Stimulated activated CD8-positive, alpha-beta memory T cell treated with anti-CD3 and anti-CD28 coated beads, Interleukin-7, amount 100 ng/mL, for 1 hour (primary cell): ENCODE measurements at places on chromosomes 13 and 19.

DNA sequence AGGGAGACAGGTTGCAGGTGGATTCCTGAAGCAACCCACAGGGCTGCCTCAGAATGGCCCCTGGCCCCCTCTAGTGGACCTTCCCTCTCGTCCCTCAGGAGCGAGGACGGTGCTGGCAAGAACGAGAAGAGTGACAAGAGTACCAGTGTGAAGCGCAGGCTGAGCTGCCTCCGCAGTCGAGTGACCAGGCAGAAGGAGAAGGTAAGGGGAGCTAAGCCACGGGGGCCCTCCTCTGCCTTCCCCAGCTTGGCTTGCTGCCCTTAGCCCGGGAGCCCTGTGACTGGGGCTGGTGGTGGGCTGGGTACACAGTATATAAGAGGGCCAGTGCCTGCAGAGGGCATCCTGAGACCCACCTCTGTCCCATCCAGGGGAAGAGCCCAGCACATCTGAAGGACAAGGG is 34.0 kb downstream of the ARHGEF18 start:
- no peak for DNase-seq

DNA sequence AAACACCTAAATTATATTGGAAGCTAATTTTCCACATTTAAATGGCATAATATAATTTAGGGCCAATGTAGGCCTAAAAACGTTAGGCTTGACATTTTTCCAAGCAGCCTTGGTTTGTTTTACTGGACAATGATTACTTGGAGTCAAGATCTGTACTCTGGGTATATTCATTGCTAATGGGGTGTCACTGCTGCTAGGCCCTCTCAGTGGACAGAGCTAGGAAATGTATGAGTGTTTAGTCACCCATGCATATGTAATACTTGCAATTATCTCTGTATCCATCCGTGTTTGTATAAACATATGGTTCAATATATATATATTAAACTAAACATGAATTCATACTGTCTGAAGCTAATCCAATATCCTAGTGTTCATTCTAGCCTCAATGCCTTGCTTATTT is 598.1 kb downstream of the DCT start:
- no peak for DNase-seq

- no peak for DNase-seq
Observed at GRCh38 chr13:25973576-25973975, 78.2 kb downstream of the SHISA2 start.

DNA sequence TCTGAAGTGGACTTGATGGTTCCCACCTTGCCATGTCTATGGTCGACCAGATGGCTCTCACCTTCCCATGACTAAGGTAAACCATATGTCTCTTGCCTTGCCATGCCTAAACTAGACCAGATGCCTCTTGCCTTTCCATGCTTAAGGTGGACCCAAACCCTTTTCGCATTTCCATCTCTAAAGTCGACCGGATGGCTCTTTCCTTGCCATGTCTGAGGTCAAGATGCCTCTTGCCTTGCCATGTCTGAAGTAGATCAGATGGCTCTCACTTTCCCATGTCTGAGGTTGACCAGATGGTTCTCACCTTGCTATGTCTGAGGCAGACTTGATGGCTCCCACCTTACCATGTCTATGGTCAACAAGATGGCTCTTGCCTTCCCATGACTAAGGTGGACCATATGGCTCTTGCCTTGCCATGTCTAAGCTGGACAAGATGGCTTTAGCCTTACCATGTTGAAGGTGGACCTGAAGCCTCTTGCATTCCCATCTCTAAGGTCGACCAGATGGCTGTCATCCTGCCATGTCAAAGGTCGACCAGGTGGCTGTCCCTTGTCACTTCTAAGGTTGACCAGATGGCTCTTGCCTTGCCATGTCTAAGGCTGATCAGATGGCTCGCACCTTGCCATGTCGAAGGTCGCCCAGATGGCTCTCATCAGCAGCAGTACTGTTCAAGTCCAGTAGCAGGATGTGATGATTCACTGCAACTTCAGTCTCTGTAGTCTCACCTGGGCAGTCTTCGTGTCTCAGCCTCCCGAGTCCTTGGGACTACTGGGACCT is 1439.4 kb downstream of the UQCRFS1 start:
- DNase-seq, result no peak

DNA sequence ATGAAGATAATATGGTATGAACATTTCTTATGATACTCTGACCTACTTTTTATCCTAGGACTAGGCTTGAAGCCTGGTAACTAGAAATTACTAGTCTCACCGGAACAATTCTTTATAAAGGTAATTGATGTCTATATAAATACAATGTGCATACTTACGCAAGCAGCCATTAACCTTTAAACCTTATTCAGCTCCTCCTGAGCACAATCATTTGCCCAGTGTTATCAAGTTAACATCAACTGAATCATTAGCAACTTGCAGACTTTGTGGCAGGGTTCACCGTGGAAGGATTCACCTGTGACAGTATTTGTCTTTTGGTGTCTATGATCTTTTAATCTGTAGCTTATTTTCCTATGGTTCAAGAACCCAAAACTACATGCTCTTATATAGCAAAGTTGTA is 508.6 kb upstream of the KLHL1 start:
- DNase-seq, result no peak

DNA sequence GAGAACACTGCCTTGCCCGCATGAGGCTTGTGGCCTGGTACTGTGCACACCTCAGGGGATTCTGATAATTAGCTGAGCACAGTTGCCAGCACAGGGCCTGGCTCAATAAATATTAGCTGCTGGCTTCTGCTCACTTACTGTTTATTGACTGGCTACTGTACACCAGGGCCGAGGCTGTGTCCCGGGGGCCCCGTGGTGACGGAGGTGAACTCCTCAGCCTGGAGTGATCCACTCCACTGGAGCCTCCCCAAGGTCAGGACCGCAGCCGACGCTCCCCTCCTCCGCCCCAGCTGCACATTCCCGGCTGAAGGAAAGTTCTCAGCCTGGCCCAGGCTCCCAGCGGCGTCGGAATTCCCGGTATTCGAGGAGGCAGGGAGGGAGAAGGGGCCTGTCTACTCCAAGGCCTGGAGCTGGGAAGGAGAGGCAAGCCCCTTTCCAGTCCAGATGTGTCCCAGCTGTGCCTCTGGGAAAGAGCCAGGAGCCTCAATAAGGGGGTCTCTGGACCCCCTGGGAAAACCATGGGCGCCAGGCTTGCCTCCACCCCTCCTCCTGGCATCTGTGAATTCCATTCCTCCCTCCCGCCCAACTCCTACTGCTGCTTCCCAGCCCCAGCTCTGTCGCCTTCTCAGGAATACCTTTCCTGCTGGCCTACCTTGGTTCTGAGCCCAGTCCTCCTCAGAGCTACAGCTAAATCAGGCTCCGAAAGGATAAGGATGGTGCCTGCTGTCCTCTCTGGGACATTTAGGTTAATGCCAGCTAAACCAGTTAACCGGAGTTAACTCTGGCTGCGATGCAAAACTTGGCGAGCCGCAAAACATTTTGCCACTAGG is 7.3 kb downstream of the RPS16 start:
- no peak for DNase-seq

DNA sequence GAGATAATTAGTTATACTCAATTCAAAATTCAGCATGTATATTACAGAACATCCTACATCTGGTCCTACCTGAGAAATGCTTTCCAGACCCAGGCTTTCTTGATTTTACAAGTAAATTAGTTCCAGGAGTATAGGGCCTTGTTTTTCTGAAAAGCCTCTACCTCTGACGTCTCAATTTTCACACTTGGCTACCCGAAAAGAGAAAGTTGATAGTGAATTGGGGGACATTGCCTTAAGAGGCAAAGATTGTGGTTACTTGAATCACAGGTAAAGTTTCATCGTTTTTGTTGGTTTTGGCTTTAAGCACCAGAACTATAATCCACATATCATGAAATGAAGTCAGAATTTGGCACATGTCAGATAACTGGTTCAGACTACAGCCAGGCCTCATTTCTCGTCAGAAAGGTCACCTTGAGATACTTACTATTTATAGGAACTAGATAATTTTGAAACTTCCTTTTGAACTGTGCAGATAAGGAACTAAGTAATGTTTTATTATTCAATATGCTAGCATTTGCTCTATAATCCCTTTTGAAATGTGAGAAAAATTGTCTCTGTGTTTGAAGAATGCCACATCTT is 30.8 kb downstream of the FAM124A start:
- DNase-seq, result no peak

GRCh38 chr13:30382836-30383525 is 39.3 kb upstream of the UBE2L5 start:
- DNase-seq, result no peak
